ENCODE measurements at places on chromosomes 1 and 21.

- DNase-seq, result no peak
Measured at GRCh38 chr1:87834941-87835340, 506.3 kb downstream of the LMO4 start.

DNA sequence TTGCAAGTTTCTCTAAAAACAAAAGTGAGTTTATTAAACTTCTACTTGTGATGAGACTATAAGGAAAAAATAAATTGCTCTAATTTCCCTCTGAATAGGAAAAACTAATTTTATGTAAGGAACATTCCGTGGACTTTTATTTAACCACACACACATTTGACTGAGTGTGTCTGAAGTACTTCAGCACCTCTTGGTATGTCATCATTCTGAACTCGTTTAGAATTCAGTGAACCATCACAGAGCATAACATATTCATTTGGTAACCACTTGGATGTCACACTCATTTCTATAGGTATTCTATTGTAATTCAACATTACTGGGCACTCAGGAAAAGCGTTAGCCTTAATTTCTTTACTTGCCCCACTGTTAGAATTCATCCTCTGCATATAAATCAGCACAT is 79.1 kb downstream of the RGS21 start:
- no peak for DNase-seq

GRCh38 chr1:206769304-206769731 is 1.3 kb upstream of the IL19 start:
- DNase-seq, result no peak

- DNase-seq, result no peak
Measured at GRCh38 chr1:100903777-100904176, 7.9 kb downstream of the SLC30A7 start.

DNA sequence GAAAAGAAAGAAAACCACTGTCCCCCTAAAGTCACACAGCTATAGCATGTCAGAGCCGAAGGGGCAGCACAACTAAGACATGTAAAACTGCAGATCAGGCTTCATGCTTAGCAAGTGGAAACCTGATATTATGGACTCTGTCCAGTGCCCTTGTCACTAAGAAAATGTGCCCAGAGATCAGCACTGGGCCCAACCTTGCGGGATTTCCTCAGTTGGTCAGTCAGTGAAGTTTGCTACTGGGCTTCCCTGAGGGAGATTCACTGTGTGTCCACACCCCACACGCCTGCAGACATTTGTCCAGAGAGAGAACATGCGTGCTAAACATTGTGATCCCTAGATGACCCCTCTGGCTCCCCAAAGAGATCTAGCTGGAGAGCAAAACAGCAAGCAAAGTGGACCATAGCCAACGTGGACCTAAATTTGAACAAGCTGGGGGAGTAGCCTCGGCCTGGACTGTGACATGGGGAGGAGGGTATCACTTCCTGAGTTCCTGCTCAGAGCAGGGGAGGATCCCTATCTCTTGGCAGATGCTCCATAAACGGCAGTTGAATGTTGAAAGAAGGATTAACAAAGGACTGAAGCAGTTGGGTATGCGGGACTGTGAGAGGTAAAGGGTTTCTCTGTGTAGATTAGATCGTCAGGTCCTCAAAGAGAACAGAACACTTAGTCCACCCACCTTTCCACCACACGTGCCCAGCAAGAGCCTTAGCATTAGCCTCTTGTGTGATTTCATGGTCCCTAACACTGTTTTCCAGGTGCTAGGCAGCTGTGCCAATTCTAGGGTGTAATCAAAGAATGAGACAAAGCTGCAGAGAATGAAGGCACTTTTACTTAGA is 53.6 kb downstream of the GLUL start:
- DNase-seq, result no peak

GRCh38 chr1:162689745-162690671 is 57.7 kb downstream of the DDR2 start:
- DNase-seq, result no peak

DNA sequence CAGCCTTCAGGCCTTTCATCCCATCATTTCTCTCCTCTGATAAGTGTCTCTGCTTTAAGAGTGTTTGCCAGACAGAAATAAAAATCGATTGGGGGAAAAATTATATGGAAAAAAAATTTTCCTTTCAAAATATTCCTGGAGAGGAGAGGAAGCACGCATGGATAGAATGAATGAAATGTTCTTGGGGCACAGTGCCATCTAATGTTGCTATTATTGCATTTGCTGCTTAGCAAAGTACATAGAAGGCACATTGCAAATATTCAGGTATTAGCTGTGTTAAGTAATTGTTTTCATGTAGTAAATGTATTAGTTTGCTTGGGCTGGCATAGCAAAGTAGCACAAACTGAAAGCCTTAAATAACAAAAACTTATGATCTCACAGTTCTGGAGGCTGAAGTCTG is 18.1 kb downstream of the B3GALT5 start:
- no peak for DNase-seq

DNA sequence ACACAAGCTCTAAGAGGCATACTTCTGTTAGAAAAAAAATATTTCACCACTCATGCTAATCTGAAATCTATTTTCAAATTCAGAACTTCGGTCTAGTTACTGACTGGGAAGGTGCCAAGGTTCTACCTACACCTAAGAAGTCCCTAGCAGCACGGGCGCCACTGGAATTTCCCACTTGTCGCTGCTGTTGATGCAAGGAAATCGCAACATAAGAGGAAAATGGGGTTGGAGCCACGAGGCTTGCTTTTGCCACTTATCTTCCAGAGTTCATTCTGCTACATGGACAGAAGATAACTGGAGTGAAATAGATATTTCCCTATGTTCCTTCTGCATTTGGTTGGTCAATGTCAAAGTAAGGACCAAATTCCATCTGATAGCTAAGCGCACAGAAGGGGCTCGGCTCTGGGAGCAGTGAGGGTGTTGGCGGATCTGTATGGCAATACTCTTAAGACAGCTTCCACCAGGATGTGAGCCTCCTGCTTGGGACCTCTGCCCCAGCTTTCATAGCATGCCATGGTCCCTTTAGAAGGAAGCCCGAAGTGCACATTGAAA is 47.2 kb downstream of the RCAN1 start:
- DNase-seq, result no peak

DNA sequence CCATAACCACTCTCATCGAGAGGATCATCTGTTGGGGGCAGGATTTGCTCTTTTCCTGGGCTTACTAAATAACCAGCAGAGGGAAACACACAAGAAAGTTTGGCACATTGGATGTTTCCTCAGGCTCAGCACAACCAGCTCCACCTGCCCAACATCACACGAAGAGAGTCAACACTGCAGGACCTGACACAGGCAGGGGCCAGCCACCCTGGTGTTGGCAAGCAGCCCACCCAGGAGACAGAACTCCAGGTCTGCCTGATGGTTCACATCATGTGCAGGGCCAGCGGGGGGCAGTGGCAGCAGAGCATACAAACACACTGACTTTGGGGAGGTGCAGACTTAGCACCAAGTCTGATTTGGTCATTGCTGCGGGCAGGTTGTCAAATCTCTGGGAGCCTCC is 182.3 kb upstream of the GALNT2 start:
- DNase-seq, result no peak

GRCh38 chr1:221912230-221912629 is 170.3 kb upstream of the DUSP10 start:
- DNase-seq, result no peak

DNA sequence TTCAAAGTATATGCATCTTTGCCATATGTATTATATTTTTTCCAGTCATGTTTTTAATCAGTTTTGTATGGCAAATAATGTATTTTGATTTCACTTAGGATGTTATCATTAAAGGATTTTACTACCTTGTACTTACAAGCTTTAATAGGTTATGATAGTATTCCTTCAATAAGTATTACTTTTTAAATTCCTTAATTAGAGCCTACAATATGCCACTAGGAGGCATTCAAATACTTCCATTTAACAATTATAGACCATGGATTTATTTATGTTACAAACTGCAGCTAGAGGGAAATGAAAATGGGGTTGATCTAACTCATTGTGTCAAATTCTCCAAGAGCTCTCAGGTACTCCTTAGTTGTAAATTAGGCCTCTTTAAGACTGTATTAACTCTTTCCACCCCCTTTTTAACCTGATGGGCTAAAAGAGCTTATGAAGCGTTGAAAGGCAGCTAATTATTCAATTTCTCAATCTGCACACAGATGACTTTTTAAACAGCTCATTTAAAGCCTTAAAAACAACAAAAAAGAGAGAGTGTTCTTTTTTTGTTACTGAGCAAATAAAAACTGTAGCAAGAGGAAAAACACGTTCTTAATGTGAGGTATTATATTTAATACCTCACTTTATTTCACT is 156.2 kb downstream of the DENND1B start:
- no peak for DNase-seq

DNA sequence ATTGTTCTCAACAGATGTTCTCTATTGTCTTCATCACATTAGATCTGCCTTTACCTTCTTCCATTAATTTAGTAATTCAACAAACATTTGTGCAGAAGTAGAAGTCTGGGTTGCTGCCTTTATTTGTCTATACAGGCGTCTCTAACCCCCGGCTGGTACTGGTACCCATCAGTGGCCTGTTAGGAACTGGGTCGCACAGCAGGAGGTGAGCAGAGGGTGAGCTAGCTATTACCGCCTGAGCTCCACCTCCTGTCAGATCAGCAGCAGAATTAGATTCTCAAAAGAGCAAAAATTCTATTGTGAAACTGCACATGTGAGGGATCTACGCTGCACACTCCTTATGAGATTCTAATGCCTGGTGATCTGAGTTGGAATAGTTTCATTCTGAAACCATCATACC is 12.9 kb upstream of the EDEM3 start:
- DNase-seq, result no peak

- no peak for DNase-seq
Measured at GRCh38 chr1:99170516-99170915, 93.8 kb upstream of the PLPPR4 start.

- DNase-seq, result no peak
Measured at GRCh38 chr1:86089765-86090164, 66.8 kb downstream of the COL24A1 start.

DNA sequence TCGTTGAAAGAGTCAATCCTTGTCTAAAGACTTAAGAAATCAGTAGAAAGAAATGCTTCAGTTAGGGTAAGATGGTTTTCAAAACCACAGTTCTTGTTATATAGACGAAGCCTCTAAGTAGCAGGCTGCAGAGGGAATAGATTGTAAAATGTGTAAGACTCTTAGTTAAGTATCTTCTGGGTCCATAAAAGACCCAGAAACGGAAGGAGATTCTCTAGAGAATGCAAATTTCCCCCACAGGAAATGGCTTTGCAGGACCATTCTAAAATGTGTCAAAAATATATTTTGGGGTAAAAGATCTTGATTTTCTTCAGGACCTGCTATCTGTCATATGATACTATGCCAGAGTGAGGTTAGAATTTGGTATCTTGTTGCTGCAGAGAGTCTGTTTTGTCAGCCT is 13.4 kb downstream of the OR2T1 start:
- DNase-seq, result no peak
